ENCODE measurements at places on chromosomes 6 and 20.

DNA sequence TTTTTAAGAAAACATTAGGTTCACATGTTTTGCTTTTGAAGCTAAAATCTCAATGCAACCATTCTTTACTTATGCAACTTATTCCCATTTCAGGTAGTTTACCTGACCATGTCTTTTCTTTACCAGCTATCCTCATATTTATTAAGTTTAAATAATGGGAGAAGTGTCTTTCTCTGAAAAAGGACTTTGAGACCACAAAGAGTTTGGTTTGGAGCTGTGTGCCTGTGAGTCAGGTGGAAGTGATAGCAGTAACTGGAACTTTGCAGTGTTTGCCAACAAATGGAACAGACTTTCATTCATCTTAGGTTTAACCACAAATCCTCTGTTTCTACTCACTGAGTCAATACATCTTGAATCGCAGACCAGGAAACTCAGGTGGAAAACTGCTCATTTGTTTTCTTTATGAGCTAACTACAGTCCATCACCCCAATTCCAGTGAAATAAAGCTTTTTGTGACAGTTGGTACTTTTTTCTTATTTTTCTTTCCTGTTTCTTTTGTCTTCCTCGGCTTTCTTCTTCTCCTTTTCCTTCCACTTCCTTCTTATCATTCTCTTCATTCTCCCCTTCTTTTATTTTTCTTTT is 148.3 kb upstream of the RIN2 start:
- no peak for DNase-seq

DNA sequence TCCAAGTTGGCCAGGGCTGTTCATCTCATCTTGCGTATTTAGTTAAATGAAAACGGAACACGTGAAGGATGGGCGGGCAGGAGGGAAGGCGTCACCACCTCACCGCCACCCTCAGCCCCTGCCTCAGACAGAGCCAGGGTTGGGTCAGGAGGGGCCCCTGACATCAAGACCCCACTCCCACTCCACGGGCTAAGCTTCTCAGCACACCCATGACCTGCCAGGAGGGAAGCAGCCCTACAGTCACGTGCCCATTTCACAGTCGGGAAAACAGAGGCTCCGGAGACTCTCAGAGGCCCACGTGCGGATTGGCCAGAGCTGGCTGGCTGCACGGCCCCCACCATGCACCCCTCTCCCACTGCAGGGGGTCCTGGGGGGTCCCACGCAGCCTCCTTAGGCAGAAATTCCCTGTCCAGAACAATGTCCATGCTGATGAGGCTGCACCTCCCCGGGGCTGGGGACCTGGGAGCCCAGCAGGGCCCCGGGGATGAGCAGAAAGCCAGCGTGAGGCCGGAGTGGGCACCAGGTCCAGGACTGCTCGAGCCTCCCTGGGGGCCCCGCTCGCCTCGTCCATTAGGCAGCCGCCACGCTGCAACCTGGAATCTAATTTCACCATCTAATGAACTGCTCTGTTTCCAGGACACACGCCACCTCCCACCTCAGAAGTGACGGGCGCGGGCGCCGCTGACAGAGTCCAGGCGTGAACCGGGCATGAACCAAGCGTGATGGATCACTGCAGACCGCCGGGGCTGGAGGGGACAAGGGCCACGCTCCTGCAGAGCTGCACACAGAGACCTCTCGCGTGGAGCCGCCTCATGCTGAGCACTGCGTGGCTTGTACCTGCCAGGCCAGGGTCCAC is 15.8 kb downstream of the KCNQ2 start:
- DNase-seq, result no peak

DNA sequence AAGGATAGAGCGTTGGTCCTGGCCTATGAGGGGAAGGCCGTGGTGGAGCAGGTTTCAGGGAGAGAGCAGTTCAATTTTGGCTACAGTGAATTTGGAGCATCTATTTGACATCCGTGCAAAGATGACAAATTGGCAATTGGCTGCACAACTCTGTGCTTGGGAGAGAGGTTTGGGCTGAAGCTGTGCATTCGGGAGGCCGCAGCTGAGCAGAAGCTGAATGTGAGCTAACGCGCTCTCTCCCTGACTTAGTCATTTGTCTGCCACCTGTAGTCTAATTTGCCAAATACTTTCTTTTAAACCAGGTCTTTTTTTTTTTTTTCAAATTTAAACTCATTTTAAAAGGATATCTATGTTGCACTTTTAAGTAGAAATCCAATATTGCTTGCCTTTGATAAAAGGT is 78.8 kb downstream of the PHACTR3 start:
- DNase-seq, result no peak

DNA sequence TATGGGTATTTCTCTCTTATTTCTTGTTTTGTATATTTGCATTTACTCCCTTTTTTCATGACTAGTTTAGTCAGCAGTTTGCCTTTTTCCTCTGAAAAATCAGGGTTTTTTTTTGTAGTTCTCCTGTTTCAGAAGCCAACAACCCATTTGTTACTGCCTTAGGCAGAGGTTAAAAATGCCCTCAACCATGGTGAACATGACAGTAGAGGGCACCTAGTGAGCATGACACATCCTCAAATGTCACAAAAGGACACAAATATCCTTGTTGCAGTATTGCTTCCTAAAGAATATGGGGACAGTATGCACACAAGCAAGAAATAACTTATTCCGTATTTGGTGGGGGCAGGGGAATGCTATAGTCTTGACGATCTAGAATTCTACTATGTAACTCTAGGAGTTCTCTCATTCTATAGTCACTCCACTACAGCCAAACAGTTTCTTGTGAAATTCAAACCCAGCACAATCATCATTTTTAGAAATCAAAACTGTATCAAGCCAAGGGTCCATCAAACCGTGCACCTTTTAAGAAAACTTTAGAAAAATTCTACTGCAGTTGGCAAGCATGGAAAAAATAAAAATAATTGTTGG is 47.0 kb downstream of the GOPC start:
- no peak for DNase-seq

DNA sequence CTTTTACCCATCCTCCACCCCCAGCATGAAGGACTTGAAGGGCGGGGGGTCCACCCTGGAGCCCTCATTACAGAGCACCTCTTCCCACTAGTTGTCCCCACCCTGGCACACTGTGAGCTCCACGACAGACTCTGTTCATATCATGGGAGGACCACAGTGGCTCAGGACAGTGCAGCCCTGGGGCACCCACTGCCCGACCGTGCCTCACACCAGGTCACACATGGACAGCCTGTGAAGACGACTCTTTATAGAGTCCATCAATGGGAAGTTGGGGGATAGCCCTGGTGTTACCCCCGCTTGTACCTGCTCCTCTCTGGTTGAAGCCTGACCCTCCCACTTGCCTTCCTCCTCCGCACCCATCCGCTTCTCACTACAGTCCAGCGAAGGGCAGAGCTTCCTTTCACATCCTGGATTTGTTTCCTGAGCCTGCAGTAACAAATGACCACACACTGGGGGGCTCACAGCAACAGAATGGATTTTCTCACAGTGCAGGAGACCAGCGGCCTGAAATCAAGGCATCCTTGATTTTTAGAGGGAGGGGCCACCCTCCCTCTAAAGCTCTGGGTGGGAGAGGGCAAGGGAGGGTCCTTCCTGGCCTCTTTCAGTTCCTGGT is 15.5 kb downstream of the ZNF831 start:
- no peak for DNase-seq

DNA sequence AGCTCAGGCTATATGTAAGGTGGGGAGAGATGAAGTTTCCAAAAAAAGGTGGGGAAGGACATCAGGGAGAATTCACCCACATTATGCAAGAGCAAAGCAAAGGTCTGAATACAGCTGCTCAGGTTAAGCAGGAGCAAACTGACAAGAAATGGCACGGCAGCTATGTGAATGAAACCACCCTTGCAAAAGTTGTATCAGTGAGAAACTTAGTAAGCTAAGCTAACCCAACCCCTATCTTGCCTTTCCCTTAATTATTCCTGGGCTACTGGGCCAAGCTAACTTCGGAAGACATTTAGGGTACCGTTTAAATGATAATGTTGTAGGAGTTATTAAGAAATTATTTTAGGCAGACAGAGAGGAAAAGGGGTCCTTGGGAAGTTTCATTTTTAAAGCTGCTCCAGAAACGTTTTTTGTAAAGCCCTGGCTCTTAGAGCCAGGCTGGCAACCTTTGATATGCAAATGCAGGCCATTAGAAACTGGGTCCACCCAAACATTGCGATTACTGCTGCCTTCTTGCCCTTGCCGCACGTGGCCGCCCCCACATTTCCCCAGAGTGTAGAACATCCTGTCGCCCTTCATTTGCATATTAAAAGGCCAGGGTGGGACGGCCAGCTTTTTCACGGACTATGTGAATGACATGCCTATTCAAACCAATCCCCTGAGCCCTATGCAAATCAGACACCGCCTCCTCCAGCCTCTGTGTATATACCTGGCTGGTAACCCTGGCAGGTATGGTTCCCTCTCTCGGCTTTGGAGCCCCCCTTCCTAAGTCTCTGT is 60.5 kb upstream of the SAMD5 start:
- DNase-seq, result no peak

DNA sequence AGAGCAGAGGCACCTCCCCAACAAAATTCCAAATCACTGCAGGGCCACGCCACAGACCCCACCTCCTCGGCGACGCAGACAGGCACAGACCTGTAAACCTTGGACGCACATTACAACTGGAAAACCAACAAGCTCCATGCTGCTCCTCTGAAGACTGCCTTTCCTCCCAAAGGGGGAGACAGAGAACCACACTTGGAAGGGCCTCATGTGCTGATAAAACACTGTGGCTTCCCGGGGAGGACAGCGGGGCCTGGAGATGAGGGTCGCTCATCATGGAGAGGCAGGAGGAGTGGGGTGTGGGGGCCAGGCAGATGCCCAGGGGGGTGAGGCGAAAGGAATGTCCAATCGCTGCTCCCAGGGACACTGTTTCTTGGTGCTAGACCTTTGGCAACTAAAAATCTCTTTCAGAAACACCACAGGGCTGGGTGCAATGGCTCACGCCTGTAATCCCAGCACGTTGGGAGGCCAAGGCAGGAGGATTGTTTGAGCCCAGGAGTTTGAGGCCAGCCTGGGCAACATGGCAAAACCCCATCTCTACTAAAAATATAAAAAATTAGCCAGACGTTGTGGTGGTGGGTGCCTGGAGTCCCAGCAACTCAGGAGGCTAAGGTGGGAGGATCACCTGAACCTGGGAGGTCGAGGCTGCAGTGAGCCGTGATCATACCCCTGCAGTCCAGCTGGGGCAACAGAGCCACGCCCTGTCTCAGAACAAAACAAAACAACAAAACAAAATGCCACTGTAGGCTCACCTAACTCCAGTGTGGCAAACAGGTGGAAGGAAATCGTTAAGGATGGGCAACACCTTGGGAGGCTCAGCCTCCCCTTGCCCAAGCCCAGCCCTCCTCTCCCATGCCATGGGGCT is 53.8 kb downstream of the ABHD12 start:
- no peak for DNase-seq

GRCh38 chr20:24672181-24672880 is 202.9 kb downstream of the SYNDIG1 start:
- no peak for DNase-seq

- no peak for DNase-seq
Measured at GRCh38 chr6:83354747-83355146, 76.1 kb downstream of the ME1 start.

GRCh38 chr20:21174516-21175239 is 48.8 kb downstream of the KIZ start:
- no peak for DNase-seq

DNA sequence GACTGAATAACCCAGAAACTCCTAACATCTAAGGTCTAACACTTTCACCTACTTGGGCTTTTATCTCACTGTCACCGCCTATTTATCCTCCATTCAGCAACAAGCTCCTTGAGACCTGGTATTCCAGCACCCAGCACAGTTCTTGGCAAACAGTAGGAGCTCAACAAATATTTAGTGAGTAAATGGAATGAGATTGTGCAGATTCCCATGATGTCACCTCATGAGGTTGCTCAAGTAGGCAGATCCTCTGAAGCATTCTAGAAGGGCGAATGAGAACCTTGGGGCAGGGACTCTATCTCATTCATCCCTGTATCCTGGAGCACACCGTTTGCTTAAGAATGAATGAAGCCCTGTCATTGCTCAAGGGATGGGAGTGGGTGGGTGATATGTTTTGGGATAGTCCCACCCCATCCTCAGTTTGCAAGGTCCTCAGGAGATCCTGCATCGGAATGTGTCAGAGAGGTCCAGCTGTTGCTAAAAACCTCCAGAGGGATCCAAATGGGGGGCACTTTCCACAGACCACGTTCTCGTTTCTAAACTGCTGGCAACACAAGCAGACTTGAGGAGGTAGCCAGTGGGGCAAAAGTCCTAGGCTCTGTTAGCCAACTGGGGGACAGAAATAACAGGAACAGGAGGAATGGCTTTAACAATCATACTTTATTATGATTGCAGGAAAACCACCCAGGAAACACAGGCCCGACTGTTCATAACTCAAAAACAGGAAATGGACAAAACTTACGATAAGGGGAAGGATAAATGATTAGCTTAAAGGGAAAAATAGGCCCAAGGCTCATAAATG is 42.0 kb downstream of the EDN1 start:
- no peak for DNase-seq

DNA sequence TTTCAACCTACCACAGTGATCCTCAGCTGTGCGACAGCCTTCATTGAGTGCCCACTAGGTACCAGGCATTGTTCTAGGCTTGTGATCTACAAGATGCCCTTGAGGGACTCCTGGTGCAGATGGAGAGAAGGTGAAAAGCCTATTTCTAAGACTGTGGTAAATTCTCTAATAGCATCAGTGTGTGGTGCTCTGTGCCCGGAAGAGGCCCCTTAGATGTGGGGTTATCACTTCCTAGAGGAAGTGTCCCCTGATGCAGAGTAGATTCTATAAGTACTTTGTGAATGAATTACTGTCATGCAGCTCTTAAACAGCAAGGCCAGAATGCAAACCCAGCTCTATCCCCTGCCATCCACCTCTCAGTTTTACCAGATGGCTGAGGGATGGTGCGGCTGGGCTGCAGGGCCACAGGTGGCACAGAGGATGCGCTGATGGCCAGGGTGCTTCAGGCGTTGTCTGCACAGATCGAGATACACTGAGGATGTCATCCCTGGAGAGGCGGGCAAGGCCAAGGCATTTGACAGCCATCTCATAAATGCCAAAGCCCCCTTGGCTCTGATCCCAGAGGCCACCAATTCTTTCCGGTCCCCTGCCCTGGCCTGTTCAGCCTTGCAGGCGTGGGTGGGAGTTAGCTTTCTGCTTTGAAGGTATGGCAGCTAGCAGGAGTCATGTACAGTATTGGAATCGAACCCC is 96.7 kb downstream of the TOX2 start:
- no peak for DNase-seq

DNA sequence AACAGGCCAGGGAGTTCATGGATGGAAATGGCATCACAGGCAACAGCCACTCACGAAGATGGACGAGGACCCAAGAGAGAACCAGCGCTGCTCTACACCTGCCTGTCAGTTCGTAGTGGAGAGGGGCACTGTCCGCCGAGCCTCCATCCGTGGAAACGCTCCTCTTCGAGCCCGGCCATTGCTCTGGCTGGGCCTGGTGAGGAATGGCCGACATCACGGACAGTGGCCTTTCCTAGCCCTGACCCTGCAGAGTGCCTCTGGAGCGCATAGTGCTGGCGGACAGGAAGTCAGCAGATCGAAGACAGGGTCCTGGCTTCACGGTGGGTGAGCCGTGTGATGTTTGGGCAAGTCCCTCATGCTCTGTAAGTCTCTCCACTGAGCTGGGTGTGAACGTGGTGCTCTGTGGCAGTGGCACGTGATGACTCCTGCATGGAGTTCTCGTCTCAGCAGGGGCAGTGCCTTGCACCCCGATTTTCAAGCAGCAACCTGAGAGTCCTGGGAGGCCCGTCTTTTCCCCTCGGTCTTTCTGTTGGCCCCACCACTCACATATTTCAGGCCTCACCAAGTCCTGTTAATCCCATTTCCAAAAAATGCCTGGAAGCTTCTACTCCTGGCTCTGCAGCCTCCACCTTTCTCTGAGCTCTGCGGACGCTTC is 214.4 kb downstream of the ERMARD start:
- DNase-seq, result no peak

All from D721Med (cell line).